ENCODE measurements at places on chromosomes 7 and 10.
A peak's percentile ranks its signal among the peaks of the same experiment; 100 is the strongest.

GRCh38 chr10:14688606-14689005 lies 86.1 kb downstream of the FAM107B start:
- DNase-seq: no peak

DNA sequence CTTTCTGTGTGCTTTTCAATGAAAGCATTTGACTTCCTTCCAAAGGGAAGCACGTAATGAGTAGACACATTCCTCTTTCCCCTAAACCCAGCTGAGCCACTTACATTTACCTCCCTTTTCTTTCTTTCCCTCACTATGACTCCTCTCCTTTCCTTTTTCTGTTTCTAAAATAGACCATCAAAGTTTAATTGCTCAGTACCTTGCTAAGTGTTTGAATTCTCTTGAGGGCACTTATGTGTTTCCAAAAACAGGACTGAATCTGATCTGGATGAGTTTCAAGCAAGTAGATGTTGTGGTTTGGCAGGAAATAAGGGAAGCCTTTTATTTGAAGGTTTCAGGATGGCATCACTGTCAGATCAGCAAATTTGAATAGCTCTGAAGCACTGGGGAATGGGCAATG lies 396.2 kb downstream of the REEP3 start:
- no peak for DNase-seq

DNA sequence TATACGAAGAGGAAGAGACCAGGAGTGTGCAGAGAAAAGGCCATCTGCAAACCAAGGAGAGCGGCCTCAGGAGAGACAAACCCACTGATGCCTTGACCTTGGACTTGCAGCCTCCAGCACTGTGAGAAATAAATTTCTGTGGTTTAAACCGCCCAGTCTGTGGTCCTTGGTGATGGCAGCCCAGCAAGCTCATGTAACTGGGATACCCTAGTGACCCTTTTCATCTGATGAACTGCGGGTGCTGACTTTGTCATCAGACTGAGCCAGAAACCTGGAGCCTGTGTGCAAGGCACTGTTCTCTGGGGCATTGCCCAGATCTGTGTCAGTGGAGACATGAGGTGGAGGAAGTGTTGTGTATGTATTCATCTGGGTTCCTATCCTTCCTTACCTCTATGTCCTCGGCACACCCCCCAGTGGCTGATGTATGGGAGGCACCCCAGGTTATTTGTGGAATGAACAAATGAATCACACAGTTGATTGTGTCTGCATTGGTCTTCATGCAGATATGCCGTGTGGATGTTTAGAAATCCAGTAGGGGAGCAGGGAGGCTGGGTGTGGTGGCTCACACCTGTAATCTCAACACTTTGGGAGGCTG lies 64.5 kb upstream of the BTBD16 start:
- DNase-seq: no peak

DNA sequence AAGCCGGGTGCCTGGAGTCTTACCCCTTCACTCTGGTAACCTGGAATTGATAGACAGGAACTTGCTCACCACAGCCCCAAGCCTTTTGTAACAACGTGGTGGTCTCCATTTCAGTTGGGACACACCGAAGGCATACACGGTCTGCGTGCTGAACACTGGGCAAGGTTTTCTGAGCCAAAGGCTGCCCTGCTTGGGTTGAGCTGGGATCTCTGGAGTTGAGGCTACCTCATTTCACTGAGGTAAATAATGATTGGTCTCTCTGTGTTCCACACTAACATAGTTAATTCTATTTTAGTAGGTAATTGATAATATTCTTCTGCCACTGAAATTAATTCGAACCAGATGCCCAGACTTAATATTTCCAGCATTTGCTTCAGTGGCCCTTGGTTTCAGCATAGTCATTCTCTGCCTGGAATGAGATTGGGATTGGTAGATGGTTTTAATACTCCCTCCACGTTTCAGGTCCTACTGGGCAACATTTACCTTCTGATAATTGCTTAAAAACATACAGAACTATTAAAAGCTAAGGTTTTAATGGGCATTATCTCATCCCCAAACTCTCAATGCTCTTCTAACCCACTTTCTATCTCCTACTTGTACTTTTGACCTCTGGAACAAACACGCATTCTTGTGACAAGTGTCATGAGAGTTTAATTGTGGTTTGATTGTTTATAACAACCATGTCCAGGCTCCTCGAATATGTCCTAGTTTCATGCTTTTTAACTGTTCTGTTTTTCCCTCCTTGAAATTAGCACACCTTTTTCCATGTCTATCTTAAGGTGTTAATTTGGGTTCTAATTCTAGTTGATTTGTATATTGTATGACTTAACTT lies 202.3 kb upstream of the KLF6 start:
- no peak for DNase-seq

- no peak for DNase-seq
Measured at GRCh38 chr7:26735976-26736600, 128.3 kb downstream of the SKAP2 start.

- DNase-seq: no peak
Measured at GRCh38 chr10:99844433-99844955, 62.1 kb downstream of the ABCC2 start.

GRCh38 chr10:11319990-11320602 lies 291.4 kb downstream of the USP6NL start:
- no peak for DNase-seq

GRCh38 chr7:81811956-81812865 lies 42.4 kb upstream of the HGF start:
- DNase-seq: no peak

GRCh38 chr10:132899751-132900065 lies 42.7 kb downstream of the CFAP46 start:
- DNase-seq: no peak

DNA sequence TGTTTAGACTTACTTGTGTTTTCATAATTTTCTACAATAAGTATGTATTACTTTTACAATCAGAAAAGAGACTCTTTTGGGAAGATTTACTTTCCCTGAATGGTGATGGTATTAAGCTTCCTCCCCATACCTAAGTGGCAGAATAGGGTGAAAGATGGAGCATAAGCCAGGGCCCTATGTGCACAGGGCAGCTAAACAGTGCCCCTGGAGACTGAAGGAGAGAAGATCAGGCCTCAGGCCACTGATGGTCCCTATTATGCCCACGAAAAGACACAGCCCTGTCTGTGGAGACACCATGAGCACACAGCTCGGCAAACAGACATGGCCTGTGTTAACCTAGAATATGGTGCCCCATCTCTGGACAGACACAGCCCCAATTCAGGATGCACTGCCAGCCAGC lies 139.4 kb downstream of the OAT start:
- DNase-seq: no peak

DNA sequence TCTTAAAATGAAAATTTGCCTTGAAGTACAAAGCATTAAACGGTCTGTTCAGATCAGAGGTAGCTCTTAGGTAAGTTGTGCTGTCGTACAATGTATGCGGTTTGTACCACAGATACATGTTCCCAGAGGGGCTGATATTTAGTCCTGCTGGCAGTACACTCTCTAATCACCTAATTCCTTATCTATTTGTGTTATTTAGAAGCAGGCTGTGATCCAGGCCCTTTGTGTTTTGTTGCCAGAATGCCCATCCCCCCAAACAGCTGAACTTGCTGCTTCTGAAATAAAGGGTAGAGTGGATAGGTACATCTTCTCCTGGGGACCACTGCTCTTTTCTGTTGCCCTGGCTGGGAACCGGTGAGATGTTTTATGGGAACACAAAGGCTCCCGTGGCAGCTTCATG lies 84.5 kb downstream of the SND1 start:
- DNase-seq: no peak

- DNase-seq: no peak
Measured at GRCh38 chr7:1030444-1031070, 13.8 kb upstream of the GPR146 start.

DNA sequence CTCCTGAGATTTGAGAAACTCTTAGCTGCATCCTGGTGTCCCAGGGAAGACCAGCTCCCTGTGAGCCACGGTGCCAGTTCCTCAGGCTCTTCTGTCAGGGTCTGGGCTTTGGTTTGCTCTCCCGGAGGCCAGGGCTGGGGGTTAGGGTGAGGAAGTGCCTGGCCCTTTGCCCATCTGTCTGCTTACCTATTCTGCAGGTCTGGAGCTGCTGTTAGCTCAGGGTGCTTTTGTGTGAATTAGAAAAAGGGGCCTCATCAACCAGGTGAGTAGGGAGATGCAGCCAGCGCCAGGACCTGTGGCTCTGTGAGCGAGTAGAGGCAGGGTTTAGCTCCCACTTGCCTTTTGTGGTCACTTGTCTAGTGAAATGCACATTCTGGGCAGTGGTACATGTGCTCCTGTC lies 109.4 kb downstream of the DOCK1 start:
- DNase-seq: no peak

DNA sequence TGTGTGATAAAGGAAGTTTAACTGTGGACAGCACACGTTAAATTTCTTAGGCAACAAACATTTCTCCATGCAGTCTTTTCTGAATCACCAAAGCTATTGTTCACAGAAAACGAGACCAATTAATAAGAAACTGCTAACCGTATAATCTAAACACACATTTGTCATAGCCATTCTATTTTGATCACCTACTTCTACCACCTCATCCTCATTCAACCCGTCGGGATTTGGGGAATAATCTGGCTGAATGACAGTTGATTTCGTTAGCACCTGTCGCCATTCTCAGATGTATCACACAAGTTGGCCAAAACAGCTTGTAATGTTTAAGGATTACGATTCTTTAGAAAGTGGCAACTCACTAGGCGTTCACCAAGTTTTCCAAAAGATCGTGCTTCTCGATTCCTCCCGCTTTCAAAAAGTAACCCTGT lies 1.2 kb downstream of the EZH2 start:
- DNase-seq: peak; percentile 39

DNA sequence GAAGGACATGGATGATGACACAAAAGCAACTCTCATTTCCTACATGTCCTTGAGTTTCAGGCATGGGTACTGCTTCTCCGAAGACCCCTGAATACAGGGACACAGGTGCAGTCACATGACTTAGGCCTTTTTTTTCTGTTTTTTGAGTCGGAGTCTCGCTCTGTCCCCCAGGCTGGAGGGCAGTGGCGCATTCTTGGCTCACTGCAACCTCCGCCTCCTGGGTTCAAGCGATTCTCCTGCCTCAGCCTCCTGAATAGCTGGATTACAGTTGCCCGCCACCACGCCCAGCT lies 26.8 kb downstream of the IFT22 start:
- no peak for DNase-seq

DNA sequence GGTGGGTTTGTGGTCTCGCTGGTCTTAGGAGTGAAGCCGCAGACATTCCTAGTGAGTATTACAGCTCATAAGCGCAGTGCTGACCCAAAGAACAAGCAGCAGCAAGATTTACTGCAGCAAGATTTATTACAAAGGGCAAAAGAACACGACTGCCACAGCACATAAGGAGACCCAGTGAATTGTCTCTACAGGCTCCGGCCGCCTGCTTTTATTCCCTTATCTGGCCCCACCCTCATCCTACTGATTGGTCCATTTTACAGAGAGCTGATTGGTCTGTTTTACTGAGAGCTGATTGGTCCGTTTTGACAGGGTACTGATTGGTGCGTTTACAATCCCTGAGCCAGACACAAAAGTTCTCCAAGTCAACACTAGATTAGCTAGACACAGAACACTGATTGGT lies 82.1 kb downstream of the VIPR2 start:
- DNase-seq: no peak

GRCh38 chr7:28865601-28866144 lies 92.5 kb downstream of the TRIL start:
- DNase-seq: no peak

GRCh38 chr10:921471-922414 lies 9.8 kb downstream of the LARP4B start:
- no peak for DNase-seq

- DNase-seq: no peak
Measured at GRCh38 chr10:76127984-76128589, 696.7 kb downstream of the LRMDA start.

DNA sequence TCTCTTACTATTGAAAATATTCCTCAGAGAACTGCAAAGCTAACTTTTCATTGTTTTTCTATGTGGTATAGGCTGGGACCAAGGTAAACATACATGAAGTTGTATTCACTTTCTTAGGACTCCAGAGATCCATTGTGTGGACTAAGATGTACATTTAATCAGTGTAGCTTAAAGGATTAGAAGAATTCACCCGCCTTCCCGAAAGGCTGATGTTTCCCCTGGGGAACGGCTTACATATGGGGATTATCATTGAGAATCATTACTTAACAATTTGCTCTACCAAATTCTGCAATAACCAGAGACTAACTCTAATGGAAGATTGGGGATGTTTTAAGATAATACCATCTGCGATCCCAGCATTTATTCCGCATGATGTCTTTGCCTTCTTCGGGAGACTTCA lies 257.1 kb upstream of the KIAA1217 start:
- no peak for DNase-seq

All from MM.1S (cell line).